ENCODE measurements at places on chromosomes 3 and 15.

- DNase-seq: no peak
These were observed 51.5 kb downstream of the RPN1 start for GRCh38 chr3:128598884-128599664.

DNA sequence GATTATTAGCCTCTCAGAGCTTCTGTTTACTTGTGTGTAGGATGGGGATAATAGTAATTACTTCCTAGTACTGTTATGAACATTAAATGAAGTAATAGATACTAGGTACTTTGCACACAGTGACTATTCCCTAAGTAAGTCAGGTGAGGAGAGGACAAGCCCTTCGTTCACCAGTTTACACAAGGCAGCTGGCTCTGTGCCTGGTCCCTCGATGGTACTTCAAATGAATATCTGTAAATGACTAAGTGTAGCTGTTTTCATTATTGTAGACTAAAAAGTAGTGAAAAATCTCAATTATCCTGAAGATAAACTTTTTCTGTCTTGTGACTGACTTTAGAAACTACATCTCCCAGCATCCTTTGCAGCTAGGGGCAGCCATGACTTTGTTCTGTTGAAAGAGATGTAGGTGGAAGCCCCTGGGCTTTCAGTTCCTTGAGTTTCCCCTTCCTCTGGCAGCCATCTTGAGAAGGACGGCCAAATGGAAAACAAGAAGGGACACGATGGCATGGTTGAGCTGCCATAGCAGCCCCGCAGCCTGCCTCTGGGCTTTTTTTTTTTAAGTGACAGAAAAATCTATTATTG, 11.7 kb upstream of the WNT7A start:
- peak; percentile 20 for DNase-seq

DNA sequence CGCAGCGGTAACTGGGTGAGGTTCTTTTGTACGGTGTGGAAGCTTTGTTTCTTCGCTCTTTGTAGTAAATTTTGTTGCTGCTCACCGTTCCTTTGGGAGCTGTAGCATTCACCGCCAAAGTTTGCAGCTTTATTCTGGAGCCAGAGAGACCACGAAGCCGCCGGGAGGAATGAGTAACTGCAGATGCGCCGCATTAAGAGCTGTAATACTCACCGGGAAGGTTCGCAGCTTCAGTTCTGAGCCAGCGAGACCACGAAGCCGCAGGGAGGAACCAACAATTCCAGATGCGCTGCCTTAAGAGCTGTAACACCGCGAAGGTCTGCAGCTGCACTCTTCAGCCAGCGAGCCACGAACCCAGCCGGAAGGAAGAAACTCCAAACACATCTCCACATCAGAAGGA, 56.0 kb upstream of the DYNC1LI1 start:
- DNase-seq: no peak

DNA sequence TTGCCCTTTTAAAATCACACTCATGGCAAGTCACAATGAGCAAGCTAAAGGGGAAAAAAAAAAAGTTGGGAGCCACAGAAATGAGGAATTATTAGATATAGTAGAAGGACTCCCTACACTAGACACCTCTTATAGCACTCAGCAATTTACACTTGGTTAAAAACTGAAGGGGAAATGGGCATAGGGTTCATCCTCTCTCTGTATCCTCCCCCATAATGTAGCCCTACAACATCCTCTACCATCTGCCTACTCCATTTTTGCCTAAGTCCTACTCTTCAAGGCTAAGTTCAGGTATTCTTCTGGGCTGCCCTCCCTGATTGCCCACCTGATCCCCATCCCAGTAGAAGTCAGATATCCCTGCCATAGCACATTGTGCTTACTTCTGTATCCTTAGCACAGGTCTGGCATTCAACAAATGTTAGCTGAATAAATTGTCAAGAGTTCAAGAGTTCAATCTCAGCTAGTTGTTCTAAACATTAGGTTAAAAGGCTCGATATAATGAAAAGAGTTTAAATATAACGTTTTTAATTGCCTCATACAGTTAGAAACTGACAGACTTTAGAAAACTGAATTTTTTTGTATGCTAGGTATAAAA, 14.5 kb downstream of the SETD2 start:
- DNase-seq: no peak

DNA sequence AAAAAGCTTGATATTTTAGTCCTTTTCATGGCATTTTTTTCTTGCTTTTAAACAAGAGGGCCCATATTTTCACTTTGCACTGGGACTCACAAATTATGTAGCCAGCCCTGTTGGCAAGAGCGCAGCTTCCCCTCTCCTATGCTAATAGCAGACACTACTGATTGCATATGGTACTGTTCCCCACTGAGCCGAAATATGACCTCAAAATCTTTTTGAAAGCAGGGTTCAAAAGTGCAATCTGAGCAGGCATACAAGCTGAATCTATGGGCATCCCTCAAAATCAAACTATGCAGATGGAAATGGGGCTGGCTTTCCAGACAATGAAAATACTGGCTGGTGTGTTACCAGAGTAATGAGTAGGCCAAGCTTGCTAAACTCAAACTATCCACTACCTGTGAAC, 225.2 kb upstream of the SETMAR start:
- DNase-seq: no peak

- DNase-seq: peak; percentile 56
These were observed 66.4 kb downstream of the ASTE1 start for GRCh38 chr3:130960139-130960795.

DNA sequence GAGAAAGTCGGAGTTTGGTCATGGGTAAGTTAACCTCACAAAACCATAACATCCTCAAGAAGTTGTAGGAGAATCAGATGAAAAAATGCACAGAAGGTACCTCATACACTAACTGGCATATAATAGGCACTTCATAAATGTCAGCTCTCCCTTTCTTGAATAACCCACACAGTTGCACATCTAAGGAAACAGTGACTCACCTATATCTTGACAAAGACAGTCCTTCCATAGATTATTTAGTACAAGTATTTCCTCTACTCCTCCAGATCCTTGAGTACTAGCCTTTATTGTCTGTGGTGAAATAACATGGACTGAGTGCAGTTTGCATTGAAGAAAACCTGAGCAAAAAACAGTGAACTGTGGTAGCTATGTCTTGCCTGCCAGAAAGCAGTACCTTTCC, 46.6 kb downstream of the MAGI1 start:
- peak; percentile 54 for DNase-seq

DNA sequence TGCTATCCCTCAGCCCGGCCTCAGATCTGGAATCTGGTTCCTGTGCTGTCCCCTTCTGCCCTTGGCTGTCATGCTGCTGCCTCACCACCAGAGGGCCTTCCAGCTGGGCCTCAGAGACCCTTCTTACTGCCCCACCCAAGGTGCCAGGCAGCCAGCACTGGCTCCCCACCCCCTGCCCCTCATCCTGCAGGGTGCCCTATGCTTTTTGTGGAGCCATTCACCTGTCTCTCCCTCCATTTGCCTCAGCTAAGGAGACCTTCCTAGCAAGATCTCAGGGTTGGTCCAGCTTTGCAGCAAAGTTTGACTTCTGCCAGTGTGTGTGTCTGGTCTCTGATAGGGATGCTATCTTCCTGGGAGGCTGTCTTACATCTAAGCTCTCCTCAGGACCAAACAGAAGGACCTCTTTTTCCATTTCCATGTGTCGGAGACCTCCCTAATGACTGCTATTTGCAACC, 1.9 kb upstream of the VWA5B2 start:
- no peak for DNase-seq

DNA sequence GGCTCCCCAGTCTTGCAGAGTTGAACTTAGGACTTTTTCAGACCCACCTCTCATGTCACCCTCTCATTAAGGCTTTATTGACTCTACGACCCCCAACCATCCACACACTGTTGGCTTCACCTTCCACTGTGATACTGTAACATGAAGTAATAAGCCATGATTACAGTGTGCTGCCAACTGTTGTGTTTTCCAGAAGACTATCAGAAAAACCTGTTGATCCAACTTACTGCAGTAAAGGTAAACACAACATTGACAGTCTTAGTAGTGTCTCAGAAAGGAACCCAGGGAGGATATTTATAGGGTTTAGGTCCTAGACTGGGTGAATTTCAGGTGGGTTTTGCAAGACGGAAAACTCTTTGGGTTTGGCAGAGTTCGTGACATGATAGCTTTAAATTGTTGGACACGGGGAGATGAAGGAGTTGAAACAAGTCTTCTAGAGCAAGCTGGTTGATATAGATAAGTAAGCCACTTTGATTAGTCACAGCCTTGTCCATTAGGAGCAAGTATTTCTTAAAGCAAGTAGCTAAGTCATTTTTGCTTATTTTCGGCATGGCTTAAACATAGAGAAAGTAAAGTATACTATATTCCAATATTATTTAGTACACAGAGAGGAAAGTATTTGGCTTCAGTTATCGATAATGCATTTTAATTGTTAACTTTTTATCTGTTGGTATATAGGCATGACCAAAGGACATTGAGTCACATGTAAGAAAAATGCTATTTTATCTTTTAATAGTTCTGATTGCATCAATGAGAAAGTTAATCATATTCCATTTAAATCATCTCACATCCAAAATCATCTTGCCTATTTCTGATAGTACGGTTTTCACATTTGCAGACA, 2.4 kb upstream of the COL6A5 start:
- no peak for DNase-seq

GRCh38 chr15:74788042-74788682, 6.3 kb downstream of the CSK start:
- DNase-seq: no peak

GRCh38 chr3:59540241-59540640, 490.4 kb upstream of the CFAP20DC start:
- peak; percentile 69 for DNase-seq

- no peak for DNase-seq
These were observed 168.6 kb downstream of the GRM7 start for GRCh38 chr3:7029562-7029961.

- no peak for DNase-seq
These were observed 553.7 kb upstream of the ARRDC4 start for GRCh38 chr15:97406841-97407240.

DNA sequence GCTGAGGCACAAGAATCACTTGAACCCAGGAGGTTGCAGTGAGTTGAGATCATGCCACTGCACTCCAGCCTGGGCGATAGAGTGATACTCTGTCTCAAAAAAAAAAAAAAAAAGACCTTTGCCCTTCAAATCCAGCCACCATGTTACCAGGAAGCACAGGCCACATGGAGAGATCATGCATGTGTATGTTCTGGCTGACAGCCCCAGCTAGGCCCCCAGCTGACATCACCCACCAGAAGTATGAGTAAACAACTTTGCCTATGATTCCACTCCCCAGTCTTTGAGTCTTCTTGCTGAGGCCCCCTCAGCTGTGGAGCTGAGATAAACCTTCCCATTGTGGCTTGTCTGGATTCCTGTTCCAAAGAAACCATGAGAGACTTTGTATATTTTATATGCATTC, 3.3 kb upstream of the ARIH2 start:
- peak; percentile 16 for DNase-seq

DNA sequence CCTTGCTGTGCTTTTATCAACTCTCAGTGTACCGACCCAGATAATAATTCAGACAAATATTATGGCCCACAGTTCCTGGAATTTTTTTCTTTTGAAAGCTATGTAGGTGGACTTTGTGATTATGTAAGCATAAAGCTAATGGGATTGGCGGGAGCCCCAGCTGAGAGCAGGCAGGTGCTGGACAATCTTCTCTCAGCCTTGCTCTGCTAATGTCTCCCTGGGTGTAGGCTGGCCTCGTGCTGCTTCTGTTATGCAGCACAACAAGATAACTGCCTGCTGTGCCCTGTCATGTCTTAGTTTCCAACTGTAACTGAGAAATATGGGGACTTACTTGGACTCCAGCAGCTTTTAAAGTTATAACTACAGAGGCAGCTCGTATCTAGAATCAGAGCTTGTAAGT, 415.0 kb downstream of the PDCD6IP start:
- DNase-seq: no peak

DNA sequence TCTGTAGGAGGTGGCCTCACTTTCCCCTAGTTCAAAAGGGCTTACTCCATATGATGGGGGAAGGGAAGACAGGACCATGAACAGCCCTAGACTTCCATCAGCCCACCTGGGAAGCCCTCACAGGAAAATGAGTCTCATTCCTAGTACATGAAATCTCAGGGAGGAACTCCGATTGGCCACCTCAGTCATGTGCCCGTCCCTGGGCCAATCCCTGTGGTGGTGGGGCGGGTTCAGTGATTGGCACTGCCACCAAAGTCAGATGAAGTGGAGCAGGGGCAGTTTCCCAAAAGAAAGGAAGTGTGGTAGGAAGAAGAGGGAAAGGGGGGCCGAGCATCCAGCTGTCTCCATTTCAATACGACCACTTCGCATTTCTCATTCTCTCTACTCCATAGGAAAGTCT, 25.9 kb upstream of the GP9 start:
- DNase-seq: no peak
